Kidney capillary endothelial cell (primary cell): ENCODE measurements at places on chromosomes 4 and X.

- DNase-seq: no peak
Measured at GRCh38 chr4:139506774-139507173, 49.2 kb downstream of the SETD7 start.

- no peak for DNase-seq
Measured at GRCh38 chr4:81963763-81964020, 410.1 kb downstream of the HNRNPD start.

GRCh38 chr4:68249434-68249833 lies 3.9 kb upstream of the TMPRSS11B start:
- DNase-seq: no peak

- no peak for DNase-seq
Measured at GRCh38 chrX:12225107-12225506, 86.8 kb downstream of the FRMPD4 start.

DNA sequence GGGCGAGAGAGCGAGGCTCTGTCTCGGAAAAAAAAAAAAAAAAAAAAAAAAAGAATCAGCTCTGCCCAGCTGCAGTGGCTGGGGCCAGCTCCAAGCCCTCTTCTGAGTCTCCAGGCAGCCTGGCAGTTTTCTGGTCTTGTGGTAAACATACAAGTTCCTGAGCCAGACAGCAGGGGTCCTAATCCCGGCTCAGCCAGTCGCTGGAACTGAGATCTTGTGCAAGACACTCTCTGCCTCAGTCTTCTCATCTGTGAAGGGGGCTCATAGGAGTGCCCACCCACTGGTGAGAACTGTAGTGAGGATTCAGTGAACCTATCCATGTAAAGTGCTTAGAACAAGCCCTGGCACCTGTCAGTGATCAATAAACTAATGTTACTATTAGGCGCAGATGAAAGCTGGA lies 41.8 kb downstream of the C4orf50 start:
- DNase-seq: no peak

DNA sequence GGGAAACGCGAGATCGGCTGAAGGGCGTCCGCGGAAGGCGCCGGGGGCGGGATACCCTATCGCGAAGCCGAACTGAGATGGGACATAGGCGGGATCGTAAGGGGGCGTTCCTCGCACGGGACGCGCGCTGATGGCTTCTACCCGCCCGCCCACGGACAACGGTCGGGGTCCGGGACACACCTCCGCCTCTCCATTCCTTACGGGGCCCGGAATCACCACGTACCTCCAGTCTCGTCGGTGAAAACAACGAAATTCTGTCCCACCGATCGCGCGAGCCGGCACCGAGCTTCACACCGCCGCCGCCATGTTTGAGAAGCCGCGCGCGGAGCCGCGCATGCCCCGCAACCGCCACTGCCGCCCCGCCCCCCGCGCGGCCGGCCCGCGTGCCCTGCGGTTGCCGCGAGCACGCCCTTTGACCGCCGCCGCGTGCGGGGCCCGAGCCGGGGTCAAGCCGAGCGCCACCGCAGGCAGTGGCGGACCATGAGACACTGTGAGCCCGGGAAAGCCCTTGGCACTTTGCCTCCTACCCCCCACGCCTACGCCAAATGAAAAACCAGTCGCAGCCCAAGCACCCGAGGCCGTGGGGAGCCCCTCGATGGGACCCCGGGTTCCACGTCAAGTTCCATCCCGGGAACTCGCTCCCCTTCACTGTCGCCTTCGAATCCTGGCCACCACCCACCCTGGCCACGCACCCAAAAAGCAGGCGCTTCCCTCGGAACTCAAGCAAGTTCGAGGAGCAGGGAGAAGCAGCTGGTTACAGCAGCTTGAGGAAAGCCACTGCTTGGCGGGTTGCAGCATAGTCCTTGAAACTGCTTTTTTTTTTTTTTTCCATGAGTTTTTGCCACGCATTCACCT lies at the start of gene SCML2:
Gene SCML2, minus strand, starts transcription at position 320 of the 855 bp plus-strand sequence. CDS start 20,617 bp downstream, outside the sequence.
- DNase-seq: peak; percentile 13

- peak; percentile 69 for DNase-seq
Measured at GRCh38 chrX:154369449-154370299, 4.8 kb downstream of the FLNA start.

GRCh38 chr4:2445571-2445970 lies 23.3 kb upstream of the RNF4 start:
- no peak for DNase-seq

- DNase-seq: no peak
Measured at GRCh38 chr4:48931459-48931858, 24.9 kb upstream of the OCIAD2 start.
